GM12878 (cell line): ENCODE measurements at places on chromosomes 2 and 18. TPM values are rescaled to one million over a fixed set of nuclear protein-coding genes. Genes with fewer than 3 reads are reported as not detected.

GKN1 gene
- not detected in 2 replicates for total RNA-seq

PRR30 gene
- not detected in 2 replicates for total RNA-seq

DNA sequence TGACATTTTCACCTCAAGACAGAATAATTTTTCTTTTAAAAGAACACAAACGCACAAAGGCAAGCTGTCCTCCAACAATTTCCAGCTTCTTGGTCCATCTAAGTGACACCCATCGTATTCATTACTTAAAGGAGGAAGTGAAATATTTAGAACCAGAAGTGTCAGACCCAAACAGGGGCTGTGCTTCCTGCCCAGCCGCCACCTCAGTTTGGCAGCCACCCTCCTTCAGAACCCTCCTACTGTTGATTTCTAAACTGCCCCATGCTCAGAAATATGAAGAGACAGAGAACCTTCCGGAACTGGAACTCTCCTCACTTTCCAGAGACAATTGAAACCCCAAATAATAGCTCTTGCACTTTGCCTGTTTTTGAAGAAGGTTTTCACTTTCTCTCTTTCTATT, 734.8 kb upstream of the SALL3 start:
- no peak for DNase-seq

DNA sequence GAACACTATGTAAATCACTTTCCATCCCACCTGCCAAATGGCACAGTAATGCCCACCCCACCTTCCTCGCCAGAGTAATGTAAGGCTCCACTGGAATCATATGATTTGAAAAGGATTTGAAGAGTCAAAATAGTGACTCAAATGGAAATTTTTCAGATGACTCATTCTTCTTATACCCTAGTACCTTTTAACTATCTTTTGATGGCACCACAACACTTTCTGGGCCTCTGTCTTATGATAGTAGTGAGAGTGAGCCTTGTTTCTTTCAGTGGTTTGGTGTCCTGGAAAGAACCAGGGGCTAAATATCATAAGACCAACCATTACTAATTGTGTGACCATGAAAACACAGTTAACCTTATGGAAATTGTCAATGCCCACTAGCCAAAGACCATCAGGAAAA, 235.4 kb upstream of the SLC14A2 start:
- peak; percentile 5 for DNase-seq

DNA sequence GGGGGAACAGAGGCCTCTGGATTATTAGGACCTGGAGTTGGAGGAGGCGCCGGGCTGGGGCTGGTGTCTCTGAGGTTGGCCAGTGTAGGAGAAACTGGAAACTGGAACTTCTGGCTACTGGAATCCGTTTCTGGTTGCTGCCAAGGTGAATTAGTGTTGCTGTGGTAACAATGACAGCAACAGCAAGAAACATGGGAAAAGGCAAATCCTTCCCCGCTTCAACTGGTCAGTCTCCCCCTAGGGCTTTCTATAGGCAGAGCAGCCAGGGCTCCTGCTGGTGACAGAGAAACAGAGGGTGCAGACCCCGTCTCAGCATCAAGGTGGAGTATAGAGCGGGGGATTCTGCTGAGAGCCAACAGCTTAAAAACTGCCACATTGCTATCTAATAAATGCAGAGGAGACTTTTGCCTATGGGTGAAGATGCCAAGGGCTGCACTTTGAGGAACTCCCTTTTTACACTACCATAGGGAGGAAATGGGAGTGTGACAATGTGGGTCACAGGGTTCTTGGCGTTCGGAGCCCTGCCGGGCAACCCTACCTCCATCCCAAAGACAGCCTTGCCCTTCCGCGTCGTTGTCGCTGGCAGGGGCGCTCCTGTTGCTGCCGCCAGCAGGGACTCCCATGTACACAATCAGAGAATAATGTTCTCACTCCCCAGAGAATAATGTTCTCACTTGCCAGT, 81.4 kb upstream of the CABLES1 start:
- DNase-seq: no peak

- DNase-seq: no peak
Measured at GRCh38 chr18:63753676-63754075, 21.5 kb upstream of the SERPINB7 start.

DNA sequence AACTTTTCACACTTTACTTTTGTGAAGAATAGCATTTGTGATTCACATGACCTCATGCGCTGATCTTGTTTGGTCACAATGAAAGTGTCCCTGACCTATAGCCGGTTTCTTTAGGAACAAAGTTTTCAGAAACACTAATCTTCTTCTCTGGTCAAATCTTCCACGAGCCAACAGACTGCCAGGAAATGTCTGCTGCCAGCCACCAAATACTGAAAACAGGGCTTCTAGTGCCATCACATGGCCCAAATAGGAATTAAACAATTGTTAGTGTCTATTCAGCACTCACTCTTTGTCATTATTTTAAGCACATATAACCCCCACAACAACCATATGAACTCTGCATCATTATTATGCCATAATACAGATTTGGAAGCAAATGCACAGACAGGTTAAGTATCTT, 286.5 kb upstream of the SYT4 start:
- no peak for DNase-seq

- DNase-seq: no peak
Measured at GRCh38 chr2:66433945-66434678, 813 bp upstream of the MEIS1 start.
